ENCODE measurements at places on chromosomes 13 and 19.

- DNase-seq: peak; percentile 19
These were observed 11.1 kb downstream of the SLC7A10 start for GRCh38 chr19:33214596-33214995.

GRCh38 chr19:18167975-18168645, 5.5 kb upstream of the IFI30 start:
- DNase-seq: no peak

DNA sequence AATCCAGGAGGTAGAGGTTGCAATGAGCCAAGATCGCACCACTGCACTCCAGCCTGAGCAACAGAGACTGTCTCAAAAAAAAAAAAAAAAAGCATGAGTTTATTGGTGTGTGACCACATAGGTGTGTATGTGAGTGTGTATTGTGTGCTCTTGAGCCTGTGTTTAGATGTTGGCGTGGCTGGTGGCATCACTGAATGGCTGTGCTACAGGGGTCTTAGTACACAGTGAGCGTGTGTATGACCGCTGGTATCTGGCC, 2.5 kb downstream of the SLC1A5 start:
- DNase-seq: no peak

DNA sequence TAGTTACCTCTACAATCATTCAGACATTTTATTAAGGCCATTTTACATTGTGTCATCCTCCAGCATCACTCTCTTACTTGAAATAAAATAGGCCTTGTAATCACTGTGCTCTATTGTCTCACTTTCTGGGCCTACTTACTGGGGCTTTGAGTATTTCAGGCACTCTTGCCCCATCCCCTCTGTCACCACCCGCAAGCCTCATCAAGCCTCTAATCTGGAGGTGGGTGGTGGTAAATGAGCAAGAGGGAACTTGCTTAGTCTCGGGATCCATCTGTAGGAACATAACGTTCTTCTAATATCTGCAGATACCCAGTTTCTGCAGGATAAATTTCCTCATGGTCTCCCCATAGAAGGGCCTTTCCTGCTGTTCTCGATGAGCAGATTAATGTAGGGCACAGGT, 19.4 kb upstream of the GPR18 start:
- DNase-seq: no peak

- no peak for DNase-seq
These were observed 42.2 kb upstream of the SPACA7 start for GRCh38 chr13:112333756-112334543.

GRCh38 chr13:32947411-32948276, 68.6 kb upstream of the KL start:
- DNase-seq: no peak

GRCh38 chr19:57161985-57162539, 5.2 kb downstream of the DUXA start:
- no peak for DNase-seq

GRCh38 chr19:35206379-35206778, 22.2 kb downstream of the FAM187B start:
- no peak for DNase-seq

GRCh38 chr13:72643311-72643989, 84.0 kb downstream of the MZT1 start:
- DNase-seq: peak; percentile 23

DNA sequence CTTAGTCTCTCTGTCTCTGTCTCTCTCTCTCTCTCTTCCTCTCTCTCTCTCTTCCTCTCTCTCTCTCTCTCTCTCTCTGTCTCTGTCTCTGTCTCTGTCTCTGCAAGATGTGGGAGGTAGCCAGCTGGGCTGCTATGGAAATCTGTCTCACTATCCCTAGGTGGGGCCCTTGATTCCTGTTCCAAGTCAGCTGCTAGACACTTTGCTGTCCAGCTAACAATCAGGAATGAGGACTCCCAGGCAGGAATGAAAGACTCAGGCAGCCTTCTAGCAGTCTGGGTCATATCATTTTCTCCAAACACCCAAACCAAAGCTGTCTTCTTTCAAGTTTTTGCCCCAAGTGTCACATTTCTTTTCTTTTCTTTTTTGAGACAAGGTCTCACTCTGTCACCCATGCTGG, 23.2 kb downstream of the CATSPERD start:
- no peak for DNase-seq

- DNase-seq: no peak
These were observed 10.6 kb downstream of the FPR2 start for GRCh38 chr19:51771376-51772130.

DNA sequence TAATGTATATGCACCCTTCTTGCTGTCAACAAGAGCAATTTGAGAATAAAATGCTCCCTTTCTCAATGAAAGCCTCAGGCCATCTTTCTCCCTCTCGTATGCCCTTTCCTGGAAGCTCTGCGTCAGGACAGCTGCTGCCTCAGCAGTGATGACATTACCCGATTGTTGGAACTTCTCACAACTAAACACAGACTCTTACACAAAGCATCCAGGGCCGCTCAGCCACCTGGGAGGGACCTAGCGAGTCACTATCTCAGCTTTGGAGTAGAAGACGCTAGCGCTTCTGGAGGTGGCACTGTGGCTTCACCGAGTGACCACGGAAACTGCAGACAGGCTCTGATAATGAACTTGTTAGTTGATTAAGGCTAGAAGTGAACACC, 153.2 kb upstream of the SOX1 start:
- DNase-seq: no peak
